Neural progenitor cell (in vitro differentiated cells): ENCODE measurements at places on chromosomes 5 and 9. TPM values are rescaled to one million over a fixed set of nuclear protein-coding genes. Genes with fewer than 3 reads are reported as not detected.

GRCh38 chr5:78920604-78921003, 64.5 kb downstream of the ARSB start:
- DNase-seq = no peak

DNA sequence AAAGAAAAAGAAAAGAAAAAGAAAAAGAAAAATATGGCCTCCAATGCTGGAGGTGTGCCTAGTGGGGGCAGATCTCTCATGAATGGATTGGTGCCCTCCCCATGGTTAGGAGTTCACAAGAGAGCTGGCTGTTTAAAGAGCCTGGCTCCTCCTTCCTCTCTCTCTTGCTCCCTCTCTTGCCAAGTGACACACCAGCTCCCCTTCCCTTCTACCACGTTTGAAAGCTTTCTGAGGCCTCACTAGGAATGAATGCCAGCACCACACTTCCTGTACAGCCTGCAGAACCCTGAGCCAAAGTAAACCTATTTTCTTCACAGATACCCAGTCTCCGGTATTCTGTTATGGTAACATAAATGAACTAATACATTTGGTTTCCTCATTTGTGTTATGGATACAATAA, 14.4 kb upstream of the GALNT10 start:
- no peak for DNase-seq

- DNase-seq = no peak
Observed at GRCh38 chr9:130368631-130369103, 76.1 kb upstream of the ASS1 start.

GRCh38 chr5:55715519-55716078, 3.5 kb upstream of the SLC38A9 start:
- DNase-seq = no peak

- DNase-seq = peak; percentile 67
Observed at GRCh38 chr9:77021922-77022782, 2.7 kb downstream of the FOXB2 start.

DNA sequence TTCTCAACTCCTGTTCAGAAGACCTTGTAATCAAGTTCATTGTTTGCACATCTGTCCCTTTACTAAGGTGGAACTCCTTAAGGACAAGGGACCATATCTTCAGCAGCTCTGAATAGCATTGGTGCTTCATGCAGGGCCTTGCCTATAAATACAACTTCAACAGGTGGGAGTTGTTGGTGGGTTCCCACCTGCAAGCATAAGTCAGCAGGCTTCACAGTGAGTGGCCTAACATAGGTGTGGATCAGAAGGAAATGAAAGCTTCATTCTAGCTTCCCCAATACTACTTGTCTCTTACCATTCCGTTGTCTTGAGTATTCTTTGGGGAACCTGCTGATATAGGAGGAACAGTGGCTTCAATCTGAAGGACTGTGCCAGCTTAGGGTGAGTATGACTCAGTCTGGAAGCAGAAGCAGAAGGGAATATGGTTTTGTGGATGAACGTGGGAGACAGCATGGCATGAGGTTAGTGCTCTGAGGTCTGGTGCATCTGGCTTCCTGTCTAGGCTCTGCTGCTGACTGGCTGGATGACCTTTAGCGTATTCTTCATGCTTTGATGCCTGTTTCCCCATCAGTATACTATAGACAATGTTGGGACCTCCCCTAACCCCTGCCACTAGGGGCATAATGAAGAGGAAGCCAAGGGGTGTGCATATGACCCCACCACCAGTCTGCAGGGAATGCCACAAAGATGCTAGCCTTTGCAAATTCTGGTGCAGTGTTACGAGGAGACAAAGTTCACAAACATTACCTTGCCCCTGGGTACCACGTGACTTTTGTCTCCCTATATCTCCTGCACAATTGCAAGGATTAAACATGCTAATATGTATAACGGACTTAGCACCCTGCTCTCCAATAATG, 192.3 kb downstream of the PALM2AKAP2 start:
- DNase-seq = no peak

- DNase-seq = no peak
Observed at GRCh38 chr5:103283120-103283519, 24.6 kb downstream of the MACIR start.

- no peak for DNase-seq
Observed at GRCh38 chr5:113181853-113182490, 205.4 kb downstream of the DCP2 start.

- no peak for DNase-seq
Observed at GRCh38 chr5:14148890-14149671, 5.9 kb downstream of the TRIO start.

DNA sequence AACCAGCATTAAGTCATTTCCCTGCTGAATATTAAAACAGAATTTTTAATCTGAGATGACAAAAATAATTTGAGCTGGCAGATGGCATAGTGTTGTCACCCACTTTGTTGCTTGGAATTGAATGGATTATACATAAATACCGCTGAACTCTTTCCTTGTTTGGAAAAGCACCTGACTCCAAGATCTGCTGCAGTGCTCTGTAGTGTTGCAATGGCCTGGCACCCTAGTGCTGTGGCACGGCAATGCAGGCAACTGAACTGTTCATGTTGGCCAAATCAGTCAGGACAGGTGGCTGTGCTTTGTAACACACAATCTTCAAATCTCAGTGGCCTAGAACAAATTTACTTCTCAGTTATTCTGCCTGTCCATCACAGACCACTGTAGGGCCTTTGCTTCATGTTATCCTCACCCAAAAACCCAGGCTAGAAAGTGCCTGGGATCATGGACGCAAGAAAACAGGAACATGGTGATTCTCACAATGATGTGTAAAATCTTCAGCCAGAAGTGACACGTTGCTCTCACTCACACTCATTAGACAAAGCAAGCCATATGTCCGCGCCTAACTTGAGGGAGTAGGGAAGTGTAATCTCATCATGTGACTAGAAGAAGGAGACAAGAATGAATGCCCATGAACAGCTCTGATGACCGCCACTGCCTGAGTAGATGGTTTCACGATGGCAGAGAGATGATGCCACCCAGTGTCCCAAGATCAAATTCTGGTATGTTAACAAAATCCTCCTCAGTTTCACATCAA, 191.9 kb upstream of the PUM3 start:
- no peak for DNase-seq

Gene ABLIM3
- not detected in 2 replicates for total RNA-seq
